Activated CD4-positive, alpha-beta T cell treated with anti-CD3 and anti-CD28 coated beads, Interleukin-2, amount 50 U/mL, for 4 hours (primary cell): ENCODE measurements at places on chromosomes 7 and 10.

- DNase-seq = no peak
Observed at GRCh38 chr7:120014925-120015465, 258.0 kb upstream of the KCND2 start.

- DNase-seq = no peak
Observed at GRCh38 chr7:116393654-116394053, 105.9 kb upstream of the CAV2 start.

DNA sequence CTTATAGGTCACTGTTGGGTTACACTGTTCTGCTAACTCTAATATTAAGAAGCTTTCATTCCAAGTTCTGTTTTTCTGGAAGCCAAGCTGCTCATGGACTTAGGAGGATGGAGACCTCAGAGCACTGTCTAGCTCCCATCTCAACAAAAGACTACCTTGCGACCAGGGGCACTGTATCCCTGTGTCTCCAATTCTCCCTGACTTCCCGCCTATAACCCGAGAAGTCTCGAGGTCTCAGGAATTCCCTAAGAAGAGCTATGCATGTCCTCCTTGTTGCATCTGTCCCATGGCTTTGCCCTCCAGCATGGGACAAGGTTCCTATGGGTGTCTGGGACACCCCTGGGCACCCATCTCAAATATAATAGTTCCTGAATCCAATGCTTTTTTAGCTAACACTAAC, 31.2 kb downstream of the BTBD16 start:
- DNase-seq = no peak

GRCh38 chr7:94244760-94245159, 149.9 kb upstream of the COL1A2 start:
- DNase-seq = no peak

GRCh38 chr10:3395041-3395440, 222.5 kb upstream of the PITRM1 start:
- no peak for DNase-seq

GRCh38 chr10:14670551-14671240, 104.0 kb downstream of the FAM107B start:
- no peak for DNase-seq

DNA sequence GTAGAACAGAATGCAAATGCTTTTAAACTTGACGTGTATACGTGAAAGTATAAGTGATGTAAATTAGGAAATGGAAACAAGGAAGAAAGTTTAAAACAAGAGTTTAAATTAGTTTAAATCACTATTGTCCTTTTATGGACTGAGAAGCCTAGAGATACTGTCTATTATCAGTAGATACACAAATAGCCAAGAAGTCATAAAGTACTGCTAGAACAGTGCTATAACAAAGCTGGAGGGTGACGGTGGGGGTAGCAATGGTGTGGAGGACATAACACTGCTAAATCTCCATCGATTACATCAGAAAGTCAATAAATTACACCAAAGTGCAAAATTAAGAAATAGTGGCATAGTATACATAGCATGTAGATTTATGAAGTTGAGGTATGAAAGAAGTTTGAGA, 50.1 kb upstream of the CAV2 start:
- no peak for DNase-seq

GRCh38 chr10:69412232-69412790, 4.4 kb downstream of the TACR2 start:
- no peak for DNase-seq

DNA sequence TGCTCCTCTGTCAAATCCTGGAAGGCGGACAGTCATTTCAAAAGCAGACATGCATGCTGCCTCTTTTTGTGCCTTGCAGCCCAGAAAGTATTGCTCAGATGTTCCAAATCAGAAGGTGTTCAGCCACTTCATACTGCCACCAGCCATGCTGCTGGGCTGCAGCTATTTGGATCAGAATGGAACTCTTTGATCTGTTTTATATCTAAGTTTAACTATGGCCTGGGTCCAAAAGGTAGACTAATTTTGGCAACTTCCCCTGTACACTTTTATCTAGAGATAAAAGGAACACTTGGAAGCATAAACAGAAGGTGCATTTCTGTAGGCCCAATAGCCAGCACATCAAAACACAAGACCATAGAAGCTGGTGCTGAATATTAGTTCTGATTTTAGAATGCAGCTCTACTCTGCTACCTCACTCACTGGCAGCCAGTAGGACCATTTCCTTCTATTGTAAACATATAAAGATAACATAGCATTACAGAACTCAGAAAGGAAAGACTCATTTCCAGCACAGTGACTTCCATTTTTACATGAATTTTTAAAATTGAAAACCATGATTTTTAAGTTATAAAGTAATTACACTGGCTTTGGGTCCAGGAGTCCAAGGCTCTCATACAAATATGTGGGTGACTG, 143.1 kb upstream of the CAV2 start:
- no peak for DNase-seq

- no peak for DNase-seq
Observed at GRCh38 chr10:86211691-86212390, 154.8 kb downstream of the GRID1 start.

GRCh38 chr10:23535381-23535780, 96.5 kb downstream of the OTUD1 start:
- DNase-seq = no peak

GRCh38 chr10:103144041-103144440, 49.0 kb downstream of the NT5C2 start:
- DNase-seq = no peak

GRCh38 chr10:29689001-29689400, 54.2 kb upstream of the SVIL start:
- no peak for DNase-seq

- DNase-seq = no peak
Observed at GRCh38 chr7:75711656-75712514, 26.9 kb downstream of the HIP1 start.

- no peak for DNase-seq
Observed at GRCh38 chr7:38862666-38863065, 46.3 kb downstream of the VPS41 start.

GRCh38 chr7:131773413-131773812, 217.0 kb upstream of the PODXL start:
- no peak for DNase-seq

DNA sequence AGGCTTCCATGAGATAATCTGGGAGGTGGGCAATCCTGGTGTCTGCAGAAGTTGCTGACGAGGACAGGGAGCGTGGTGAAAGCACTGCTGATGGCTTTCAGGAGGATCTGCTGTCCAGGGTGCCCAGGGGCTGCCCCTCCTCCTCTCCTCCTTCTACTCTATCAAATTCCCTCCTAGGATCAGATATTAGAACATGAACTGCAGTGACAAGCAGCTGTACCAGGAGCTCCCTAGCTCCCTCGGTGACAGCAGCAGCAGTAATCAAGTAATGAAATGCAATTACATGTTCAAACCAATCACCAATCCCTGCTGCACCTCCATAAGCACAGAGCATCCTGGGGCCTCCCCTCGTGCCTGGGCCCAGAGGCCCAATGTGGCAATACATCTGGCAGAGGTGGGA, 46.9 kb downstream of the GRID1 start:
- no peak for DNase-seq

GRCh38 chr10:28909875-28910274, 232.6 kb downstream of the BAMBI start:
- DNase-seq = no peak

- DNase-seq = no peak
Observed at GRCh38 chr7:11355399-11356005, 381.8 kb downstream of the PHF14 start.

- no peak for DNase-seq
Observed at GRCh38 chr10:100791369-100792058, 46.1 kb downstream of the PAX2 start.

DNA sequence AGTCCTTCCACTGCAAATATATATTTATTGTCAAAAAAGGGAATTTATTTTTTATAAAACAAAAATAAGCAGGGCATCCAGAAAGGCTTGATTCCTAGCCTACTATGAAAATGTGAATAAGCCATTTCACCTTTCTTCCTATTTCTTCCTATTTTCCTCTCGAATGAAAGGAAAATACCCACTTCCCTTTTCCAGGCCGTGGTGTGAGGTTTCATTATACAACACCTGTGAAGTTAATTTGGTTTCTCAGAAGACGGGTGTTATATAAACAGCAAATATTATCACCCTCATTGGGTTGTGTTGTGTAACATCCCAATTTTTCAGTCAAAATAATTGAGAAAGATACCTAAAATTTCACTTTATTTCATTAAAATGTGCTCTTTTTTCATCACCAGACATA, 214.3 kb downstream of the DGKB start:
- no peak for DNase-seq

- DNase-seq = no peak
Observed at GRCh38 chr7:31663072-31663471, 23.9 kb upstream of the PPP1R17 start.

GRCh38 chr10:62000037-62000603, 98.6 kb downstream of the ARID5B start:
- no peak for DNase-seq

- DNase-seq = no peak
Observed at GRCh38 chr10:132669208-132669861, 116.6 kb downstream of the NKX6-2 start.

GRCh38 chr7:114158275-114158674, 239.5 kb upstream of the PPP1R3A start:
- no peak for DNase-seq

DNA sequence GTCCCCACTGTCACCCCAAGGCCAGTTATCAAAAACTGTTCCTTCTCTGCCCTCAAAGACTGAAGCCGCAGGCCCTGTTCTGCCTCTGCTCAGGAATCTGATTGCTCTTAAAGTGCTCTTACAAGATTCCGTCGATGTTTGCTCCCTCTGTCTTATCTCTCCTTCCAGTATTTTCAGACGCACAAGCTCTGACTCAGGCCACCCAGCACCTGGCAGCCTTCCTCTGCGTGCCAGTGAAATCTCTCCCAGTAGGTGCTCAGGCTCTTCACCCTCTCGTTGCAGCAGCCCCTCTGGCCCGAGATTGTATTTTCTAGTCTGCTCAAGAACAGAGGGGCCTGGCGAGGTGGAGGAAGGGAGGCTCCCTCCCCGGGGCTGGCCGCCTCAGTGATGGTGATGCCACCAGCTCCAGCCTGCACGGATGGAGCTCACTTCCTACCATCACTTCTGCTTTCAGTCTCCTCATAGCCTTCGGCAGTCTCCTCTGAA, 276.2 kb downstream of the USP6NL start:
- no peak for DNase-seq

DNA sequence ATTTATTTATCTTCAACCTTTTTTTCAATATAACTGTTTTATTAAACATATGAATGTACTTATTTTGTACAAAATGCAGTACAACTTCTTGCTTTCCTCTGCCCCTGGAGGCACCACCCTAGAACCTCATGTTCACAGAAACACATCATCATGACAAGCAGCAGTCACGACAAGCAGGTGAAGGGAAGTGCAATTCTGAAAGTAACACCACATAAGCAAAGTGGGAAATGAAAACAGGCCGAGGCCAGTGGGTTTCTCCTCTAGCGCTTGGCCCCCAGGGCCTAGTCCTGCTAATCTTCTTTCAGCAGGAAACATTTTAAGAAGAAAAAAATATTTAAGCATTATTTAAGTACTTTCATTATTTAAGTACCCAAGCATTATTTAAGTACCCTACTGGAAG, 598.1 kb downstream of the SH2D4B start:
- no peak for DNase-seq

GRCh38 chr7:67781841-67782240, 785.2 kb downstream of the TYW1 start:
- DNase-seq = no peak

DNA sequence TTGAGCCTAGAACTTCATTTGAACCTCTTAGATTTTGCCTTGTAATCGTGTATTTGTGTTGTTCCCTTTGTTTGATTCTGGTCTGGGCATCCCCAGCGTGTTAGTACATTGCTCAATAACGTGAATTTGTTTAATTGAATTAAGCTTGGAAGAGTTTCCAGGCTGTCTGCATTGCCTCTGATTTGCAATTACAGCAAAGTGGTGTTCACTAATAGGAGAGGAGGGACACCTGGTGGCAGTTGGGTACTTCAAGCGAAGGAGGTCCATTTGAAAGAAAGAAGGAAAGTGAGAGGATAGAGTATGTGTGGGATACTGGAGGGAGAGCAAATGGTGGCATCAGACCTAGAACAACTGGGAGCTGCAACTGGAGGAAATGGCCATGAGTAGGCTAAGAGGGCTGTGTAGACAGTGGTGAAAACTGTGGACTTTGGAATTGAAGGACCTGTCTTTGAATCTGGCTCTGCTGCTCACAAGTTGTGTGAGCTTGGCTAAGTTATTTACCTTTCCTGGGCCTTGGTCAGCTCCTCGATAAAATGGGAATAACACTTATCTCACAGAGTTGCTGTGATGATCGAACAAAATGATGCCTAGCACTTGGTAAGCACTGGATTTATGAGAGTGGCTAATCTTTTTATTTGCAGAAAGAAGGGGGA, 15.1 kb downstream of the LSMEM1 start:
- DNase-seq = peak; percentile 32

GRCh38 chr7:107999779-108000560, 3.0 kb downstream of the LAMB1 start:
- DNase-seq = no peak

- DNase-seq = no peak
Observed at GRCh38 chr10:120460776-120461175, 3.7 kb downstream of the PLPP4 start.

GRCh38 chr7:157609932-157610640, 273.3 kb downstream of the DNAJB6 start:
- no peak for DNase-seq

DNA sequence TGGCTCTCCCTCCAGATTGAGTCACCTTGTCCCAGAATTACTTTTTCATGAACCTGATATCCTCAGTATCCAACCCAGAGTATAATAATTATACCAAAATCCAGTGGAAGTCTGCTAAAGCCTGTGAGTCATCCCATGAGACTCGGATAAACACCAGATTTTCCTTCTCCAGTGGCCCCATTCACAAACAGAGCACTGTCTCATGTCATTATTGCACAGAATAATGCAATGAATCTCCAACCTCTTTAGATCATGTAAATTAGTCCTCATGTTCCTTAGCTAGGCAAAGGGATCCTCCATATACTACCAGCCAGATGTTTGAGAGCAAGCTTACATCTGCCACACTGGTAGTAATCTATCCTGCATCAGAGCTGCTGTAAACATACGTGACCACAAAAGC, 89.0 kb downstream of the AMPH start:
- DNase-seq = no peak

GRCh38 chr7:1425292-1426136, 33.8 kb downstream of the MICALL2 start:
- DNase-seq = no peak
